ENCODE measurements at places on chromosomes 1 and 21.

DNA sequence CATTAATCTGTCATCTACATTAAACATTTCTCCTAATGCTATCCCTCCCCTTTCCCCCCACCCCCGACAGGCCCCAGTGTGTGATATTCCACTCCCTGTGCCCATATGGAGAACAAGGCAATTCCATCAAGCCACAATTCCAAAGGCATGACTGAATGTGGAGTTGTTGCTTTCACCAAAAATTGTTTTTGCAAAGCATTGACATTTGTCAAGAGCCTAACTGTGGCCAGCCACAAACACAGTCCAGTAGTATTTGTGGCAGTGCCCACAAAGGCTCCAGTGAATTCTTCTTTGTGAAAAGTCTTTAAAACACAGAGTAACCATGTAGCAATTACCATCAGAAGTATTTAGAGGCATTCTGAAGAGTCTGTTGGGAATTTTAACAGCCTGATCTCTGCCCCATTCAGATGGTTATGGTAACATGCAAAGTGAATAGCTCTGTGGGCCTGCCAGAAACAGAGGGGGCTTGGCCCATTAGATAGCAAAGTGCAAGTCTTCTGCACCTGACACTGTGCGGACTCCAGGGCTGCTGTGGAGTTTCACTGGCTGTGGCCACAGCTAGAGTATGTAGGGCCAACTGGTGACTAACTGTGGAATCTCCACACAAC is 11.6 kb upstream of the LRRC53 start:
- DNase-seq = no peak

DNA sequence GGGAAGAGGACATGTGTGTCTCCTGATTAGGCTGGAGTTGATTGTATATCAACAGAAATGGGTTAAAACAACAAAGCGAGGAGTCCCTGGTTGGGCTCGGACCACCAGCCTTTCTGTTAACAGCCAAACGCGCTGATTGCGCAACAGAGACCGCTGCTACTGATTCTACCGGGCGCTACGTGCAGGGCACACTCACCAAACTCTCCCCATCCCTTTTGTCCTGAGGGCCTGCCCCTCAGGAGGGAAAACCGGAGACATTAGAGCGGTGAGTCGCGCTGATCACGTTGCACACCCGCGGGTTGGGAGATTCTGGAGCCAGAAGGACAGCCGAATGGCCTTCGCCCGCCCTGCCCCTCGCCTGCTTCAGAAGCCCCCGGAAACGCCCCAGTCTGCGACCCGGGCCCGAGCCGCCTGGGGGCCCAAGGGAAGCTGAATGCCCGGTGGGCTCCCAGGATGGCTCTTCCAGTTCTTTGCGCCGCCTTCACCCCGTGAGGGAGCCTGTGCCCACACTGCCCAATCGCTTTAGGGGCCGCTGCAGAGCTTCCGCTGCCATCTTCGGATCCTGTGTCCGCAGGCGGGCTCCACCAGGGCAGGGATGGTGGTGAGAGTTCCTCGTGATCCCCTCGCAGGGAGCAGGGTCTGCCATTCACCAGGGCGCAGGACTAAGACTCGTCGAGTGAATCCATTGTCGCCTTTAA is 165.4 kb upstream of the NBPF11 start:
- DNase-seq = peak; percentile 55

DNA sequence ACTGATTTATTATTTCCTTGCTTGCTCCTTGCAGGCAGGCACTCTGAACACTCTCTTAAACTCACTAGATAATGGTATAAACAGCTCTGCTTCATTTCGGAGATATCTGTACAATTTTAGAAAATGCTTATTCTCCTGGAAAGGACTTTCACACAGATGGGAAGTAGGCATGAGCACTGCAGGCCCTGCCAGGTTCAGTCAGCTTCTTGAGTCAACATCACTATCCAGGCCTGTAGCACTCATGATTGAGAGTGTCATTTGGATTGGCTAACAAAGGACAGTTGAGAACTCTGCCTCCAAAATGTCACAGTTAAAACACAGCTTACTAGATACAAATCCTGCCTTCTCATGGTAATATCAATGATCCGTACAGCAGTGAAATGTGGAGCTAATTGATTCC is 181.9 kb downstream of the CYYR1 start:
- DNase-seq = no peak

DNA sequence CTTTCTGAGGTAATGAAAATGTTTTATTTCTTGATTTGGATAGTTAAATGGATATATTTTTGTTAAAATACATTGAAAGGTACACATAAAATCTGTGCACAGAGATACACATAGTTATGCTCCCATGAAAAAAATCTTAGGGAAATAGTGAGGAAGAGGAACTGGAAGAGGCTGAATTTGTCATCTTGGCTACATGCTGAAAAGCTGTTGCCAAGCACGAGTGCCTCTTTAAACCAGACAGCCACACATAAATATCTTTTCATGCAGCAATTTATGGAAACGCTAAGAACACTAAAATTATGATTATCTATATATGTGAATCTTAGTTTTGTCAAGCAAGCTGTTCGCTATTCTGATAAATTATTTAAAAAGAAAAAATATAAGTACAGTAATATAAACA is 12.8 kb upstream of the ADAR start:
- no peak for DNase-seq

- no peak for DNase-seq
Observed at GRCh38 chr1:83034851-83035250, 964.1 kb downstream of the TTLL7 start.

DNA sequence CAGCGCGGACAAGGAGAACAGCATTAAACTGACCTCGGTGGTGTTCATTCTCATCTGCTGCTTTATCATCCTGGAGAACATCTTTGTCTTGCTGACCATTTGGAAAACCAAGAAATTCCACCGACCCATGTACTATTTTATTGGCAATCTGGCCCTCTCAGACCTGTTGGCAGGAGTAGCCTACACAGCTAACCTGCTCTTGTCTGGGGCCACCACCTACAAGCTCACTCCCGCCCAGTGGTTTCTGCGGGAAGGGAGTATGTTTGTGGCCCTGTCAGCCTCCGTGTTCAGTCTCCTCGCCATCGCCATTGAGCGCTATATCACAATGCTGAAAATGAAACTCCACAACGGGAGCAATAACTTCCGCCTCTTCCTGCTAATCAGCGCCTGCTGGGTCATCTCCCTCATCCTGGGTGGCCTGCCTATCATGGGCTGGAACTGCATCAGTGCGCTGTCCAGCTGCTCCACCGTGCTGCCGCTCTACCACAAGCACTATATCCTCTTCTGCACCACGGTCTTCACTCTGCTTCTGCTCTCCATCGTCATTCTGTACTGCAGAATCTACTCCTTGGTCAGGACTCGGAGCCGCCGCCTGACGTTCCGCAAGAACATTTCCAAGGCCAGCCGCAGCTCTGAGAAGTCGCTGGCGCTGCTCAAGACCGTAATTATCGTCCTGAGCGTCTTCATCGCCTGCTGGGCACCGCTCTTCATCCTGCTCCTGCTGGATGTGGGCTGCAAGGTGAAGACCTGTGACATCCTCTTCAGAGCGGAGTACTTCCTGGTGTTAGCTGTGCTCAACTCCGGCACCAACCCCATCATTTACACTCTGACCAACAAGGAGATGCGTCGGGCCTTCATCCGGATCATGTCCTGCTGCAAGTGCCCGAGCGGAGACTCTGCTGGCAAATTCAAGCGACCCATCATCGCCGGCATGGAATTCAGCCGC is 2.5 kb downstream of the S1PR1 start:
- no peak for DNase-seq

DNA sequence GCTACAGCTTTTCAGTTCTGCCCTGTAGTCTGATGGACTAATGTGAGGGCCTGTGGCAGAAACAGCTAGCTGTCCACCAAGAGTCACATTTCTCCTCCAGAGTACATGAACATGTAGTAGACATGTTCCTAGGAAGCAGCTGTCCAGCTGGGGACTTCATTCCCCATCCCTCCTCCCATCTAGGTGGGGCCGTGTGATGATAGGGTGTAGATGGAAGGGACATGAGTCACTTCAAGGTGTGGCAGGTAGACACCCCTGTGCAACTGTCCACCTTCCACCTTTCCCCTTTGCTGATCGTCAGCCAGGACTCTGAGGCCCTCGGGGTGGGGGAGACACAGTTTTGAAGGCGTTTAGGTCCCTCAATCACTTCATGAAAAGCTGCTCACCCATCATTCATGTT is 3.6 kb upstream of the RD3 start:
- no peak for DNase-seq

DNA sequence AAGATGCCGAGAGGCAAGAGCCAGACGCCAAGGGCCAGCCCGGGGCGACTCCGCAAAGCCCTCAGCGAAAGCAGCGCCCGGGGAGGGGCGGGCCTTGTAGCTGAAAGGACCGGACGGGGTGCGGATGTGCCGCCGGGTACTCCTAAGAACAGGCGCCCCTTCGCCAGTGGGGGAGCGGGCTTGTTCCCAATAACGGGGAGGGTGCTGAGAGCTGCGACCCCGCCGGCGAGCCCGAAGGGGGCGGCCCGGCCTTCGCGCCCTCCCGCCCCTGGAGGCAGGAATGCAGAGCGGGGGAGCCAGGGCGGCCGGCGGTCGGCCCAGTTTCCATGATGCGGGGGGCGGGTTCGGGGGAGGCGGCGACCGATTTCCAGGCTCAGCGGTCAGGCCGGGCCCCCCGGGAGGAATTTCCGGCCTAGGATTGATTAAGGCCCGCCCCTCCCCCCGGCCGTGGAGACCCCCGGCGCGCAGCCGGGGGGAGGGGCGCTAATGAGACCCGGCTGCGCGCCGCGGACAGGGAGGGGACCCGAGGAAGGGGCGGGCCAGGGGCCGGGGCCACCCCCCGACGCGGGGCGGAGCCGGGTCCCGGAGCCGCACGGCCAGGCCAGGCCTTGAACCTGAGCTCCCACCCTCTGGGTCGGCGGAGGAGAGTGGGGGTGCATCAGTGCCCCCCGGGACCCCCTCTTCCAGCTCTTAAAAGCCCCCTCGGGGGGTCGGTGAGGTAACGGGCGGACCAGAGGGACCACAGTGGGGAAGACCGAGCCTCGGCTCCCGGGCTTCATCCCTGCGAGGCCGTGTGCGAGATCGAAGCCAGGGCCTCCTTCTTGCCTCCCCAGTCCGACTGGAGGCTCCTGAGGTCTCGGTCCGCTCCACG is 898 bp upstream of the TMEM200B start:
- DNase-seq = peak; percentile 96

DNA sequence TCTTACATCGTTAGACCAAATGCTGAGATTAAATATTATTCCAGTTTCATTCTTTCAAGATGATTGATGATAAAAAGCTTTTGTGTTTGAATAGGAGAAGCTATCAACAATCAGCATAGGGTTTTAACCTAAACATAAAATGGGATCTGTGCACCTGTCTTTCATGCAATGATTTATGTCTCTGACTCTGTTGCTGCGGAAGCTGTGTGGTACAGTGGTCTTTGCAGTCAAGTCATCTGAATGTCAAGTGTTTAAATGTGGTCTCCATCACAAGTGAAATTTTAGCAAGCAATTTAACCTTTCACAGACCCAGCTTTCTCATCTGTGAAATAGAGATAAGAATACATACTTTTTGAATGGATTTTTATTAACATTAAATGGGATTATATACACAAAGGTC is 107.2 kb downstream of the PLPPR5 start:
- no peak for DNase-seq

DNA sequence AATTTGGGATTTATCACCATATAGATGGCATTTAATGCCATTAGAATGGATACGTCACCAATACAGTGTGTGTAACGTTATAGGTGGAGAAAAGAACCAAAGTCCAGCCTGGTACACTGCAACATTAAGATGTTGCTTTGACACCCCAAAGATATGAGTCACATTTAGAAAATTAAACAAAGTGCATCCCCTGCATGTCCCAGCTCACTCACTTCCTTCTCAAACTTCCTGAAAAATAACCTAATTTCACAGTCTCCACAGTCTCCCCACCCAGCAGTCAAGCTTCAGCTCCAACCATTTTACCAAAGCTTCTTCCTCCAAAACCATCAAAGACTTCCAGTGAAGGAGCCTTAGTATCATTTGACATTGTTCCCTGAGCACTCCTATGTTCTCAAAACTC is 111.9 kb downstream of the OMA1 start:
- DNase-seq = no peak

- DNase-seq = no peak
Observed at GRCh38 chr1:171513743-171514142, 28.4 kb downstream of the PRRC2C start.

- peak; percentile 64 for DNase-seq
Observed at GRCh38 chr1:209850342-209850979, 22.7 kb downstream of the UTP25 start.

- no peak for DNase-seq
Observed at GRCh38 chr1:17675744-17676143, 79.4 kb upstream of the ACTL8 start.

DNA sequence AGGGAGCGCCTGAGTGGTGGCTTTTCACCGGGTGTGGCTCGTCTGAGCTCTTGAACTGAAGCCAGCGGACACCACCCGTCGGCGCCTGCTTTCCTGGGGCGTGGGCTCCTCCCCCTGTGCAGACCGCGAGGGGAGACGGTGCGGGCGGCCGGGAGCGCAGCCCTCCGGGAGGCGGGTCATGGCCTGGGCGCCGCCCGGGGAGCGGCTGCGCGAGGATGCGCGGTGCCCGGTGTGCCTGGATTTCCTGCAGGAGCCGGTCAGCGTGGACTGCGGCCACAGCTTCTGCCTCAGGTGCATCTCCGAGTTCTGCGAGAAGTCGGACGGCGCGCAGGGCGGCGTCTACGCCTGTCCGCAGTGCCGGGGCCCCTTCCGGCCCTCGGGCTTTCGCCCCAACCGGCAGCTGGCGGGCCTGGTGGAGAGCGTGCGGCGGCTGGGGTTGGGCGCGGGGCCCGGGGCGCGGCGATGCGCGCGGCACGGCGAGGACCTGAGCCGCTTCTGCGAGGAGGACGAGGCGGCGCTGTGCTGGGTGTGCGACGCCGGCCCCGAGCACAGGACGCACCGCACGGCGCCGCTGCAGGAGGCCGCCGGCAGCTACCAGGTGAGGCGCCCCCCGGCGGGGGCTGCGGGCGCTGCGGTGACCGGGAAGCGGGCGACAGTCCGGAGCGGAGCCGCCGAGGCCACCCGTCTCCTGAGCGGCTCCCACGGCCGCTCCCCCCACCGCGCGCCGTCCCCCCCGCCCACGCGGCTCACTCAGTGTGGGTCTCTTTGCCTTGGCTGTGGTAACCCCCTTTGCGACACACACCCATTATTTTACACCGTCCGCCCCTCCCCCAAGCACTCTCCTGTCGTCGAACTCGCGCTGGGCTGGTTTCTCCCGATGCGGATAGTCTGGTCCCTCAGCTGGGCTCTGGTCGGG is at the start of gene TRIM58:
Gene TRIM58, plus strand, starts transcription at position 119 of the 916 bp plus-strand sequence. Its CDS starts 60 bp downstream, at position 179.
- peak; percentile 43 for DNase-seq

GRCh38 chr1:24985737-24986136 is 55.7 kb upstream of the RUNX3 start:
- DNase-seq = no peak

DNA sequence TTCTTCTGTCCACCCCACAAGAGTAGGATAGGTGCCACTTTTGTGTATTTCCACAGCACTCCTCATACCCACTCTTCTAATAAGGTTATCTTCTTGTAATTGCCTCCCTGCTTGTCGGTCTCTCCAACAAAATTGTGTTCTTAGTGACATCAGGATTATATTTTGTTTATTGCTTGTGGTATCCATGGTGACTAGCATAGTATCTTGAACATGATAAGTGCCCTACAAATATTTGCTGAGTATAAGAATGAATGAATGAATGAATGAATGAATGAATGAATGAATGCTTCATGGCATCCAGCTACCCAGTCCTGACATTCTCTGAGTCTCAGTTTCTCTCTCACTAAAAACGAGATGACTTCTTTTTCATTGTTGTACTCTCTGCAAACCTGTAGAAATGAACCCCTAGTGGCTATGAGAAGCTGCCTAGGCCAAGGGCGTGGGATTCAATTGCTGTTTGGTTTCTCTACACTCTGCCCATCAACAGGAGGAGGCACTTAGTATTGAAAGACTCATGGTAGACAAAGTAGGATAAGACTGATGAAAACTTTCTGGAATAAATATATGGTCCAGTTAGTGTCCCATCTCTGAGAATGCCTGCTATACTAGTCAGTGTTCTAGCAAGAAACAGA is 121.0 kb downstream of the TMEM53 start:
- DNase-seq = no peak
